Glutamatergic neuron (in vitro differentiated cells): ENCODE measurements at places on chromosomes 3 and 15.

GRCh38 chr3:23809840-23810342 is 4.1 kb downstream of the UBE2E1 start:
- DNase-seq = no peak

GRCh38 chr3:151395806-151396205 is 11.3 kb upstream of the P2RY12 start:
- no peak for DNase-seq

GRCh38 chr3:169836078-169836941 is 23.6 kb upstream of the LRRC34 start:
- no peak for DNase-seq

- DNase-seq = no peak
These were observed 7.7 kb downstream of the SKIC8 start for GRCh38 chr15:78291698-78292097.

DNA sequence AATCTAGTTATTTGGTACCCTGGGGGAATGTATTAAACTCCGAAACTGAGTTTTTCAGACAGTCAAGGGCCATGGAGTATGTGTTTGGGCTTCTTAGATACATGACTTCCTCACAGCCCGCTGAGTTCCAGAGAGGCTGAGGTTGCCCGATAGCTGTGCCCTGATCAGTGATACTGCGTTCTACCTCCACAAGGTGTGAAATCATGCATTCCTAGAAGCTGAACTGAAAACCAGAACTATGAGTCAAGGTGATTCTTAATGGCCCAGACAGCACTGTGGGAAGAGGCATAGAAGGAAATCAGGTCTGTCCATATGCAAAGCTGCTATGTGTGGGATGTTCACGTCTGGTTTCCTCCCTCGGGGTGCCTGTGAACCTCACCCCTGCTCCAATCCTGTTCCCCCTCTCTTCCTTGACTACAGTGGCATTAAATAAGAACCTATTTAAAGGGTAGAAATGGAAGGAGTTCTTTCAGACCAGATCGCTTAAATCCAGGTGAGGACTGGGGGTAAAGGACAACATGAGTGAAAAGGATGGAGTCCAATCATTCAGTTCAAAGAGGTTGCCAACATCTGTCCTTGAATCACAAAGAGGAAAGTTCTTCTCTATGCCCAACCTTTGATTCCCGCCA is 74.3 kb downstream of the MYO1E start:
- no peak for DNase-seq

DNA sequence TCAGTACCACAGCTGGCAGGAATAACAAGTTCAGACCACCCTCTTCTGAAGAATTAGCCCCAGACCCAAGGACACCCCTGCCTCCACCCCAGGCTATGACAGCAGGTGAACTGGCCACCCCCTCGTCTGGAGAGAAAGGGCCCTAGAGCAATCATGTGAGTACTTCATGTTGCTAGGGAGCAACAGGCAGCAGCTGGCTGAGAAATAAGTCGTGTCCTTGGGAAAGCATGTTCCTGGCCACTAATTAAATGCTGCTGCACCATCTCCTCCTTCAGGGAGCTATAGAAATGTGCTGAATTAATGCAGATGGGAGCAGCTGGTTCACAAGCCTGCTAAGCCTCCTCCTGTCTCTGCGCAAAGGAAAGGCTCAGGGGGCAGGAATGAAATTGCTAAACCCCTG is 31.5 kb downstream of the MRPS11 start:
- DNase-seq = peak; percentile 50

DNA sequence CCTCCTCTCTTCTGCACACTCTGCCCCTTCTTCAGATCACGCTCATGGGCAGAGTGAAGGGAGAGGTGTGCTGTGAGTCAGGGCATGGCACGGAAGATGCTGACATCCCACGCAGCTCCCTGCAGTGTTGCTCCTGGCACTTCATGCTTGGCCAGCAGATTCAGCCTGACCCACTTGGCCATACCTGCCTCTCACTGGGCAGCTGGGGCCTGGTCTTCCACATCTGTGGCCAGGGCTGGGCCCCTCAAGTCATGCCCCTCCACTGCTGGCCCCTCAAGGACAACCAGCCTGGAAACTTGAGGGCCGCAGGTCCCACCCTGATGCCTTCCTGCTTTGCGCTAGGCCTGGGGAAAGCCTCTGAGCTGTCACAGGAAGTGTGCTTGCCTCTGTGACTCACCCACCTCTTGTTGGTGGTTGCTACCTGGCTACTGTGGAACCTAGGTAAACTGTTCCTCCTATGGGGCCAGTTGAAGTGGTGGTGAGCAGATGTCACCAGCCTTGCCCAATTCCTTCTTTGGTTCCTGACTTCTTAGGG is 48.7 kb downstream of the BSN start:
- no peak for DNase-seq

DNA sequence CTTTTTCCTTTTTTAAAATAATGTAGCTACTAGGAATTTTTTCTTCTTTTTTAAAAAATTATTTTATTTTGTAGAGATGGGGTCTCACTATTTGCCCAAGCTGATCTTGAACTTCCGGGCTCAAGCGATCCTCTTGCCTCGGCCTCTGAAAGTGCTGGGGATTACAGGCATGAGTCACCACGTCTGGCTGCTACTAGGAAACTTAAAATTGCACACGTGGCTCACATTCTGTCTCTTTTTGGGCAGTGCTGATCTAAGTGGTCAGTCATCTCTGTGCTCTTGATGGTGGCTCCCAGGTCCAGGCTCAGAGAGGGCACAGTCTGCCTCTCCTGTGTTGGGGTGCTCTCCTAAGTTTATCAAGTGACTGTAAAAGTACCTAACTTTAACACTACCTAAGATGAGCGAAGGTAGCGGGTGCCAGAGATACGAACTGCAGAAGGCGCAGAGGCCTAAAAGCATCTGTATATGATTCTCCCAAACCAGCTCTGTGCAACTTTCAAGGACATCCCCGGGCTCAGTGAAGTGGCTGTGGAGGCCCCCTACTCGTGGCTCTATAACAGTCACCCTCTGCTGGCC is 52.9 kb upstream of the SEC13 start:
- DNase-seq = no peak
